ENCODE measurements at places on chromosomes 4 and X.

GRCh38 chr4:20362148-20362547 is 110.4 kb downstream of the SLIT2 start:
- DNase-seq: peak; percentile 59

DNA sequence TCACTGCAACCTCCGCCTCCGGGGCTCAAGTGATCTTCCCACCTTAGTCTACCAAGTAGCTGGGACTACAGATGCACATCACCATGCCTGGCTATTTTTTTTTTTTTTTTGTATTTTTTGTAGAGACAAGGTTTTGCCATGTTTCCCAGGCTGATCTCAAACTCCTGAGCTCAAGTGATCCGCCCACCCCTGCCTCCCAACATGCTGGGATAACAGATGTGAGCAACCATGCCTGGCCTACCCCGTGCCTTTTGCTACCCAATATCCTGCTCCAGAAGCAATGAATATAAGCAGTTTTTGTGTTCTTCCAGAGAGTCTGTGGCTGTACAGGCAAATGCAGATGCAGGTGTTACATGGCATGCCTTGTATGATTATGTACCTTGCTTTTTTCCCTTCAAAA is 50.5 kb downstream of the TBC1D14 start:
- DNase-seq: no peak

DNA sequence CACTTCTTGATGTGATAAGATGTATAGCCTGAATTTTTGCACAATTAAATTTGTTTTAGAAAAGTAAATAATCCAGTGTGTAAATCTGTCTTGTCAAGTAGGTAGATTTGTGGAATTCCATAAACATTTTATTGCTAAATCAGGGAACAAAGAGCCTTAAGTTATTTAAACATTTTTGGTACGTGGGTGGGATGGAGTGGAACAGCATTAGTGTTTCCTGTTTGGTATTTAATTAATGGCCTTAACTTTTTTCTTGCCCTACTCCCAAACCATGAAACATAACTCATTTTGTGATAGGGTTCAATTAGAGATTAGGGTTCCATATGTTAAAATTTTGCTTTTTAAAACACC is 5.1 kb downstream of the NUDT9 start:
- no peak for DNase-seq

DNA sequence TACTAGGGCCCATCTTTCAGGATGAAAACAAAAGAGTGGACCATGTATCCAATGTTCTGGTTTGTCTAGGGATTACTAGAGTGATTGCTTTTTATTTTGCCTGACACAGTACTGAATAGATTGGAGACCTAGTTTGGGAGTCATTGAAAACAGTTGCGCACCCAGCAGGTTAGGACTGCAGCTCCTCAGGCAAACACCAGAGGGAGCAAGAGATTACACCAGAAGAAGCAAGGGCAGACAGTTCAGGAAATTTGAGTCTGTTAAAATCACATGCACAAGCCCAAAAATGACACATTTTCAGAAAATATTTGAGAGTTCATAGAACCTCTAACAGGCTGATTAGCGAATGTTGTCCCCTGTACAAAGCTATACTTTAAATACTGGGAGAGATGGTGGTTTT is 55.6 kb downstream of the CYLC1 start:
- DNase-seq: peak; percentile 13

GRCh38 chr4:126766241-126766640 is 866.5 kb upstream of the INTU start:
- no peak for DNase-seq

DNA sequence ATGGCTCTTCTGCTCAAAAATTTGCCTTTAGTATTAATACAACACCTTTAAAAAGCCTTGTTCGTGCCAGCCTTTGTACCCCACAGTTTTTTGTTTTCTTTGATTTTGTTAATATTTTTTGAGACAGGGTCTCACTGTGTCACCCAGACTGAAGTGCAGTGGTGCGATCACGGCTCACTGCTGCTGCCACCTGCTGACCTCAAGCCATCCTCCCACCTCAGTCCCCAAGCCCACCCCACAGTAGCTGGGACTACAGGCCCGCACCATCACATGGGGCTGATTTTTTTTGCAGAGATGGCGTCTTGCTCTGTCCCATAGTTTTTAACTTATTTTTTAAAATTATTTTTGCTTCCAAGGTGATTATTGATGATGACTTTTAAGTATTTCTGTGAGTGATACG is 134.0 kb downstream of the HTR2C start:
- DNase-seq: no peak

DNA sequence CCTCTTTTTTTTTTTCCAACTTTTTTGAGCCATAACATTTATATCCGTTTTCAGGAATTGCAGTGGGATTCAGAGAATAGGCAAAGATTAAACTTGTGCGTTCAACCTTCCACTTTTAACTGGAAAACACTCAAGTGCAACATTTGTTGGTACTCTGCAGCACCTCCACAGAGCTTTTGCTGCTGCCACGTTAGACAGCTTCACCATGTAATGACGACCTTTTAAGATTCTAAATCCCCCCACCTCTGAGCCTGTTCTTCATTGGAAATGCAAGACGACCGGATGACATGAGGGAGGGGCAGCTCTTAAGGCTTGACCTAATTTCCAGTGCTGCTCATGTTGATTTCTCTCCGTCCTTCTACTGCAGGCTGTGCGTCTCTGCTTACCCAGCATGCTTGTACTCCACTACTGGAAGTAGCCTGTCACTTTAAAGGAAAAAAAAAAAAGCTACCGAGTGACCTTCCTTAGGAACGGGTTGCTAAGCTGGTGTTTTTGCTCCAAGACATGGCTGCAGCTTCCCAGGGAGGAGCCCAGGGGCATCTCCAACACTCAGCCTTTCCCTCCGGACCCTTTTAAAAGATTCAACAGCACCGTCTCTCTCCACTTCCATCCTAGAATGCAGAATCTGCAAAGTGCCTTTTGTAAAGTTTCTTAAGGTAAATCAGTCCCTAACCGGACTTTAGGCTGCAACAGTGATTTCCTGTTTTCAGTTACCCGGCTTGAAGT is at the start of gene CC2D2A:
CC2D2A (plus strand) TSS at position 481 of the 726 bp plus-strand sequence. CDS start 6,051 bp downstream, outside the sequence.
- peak; percentile 83 for DNase-seq

GRCh38 chr4:27005905-27006590 is 145.4 kb downstream of the STIM2 start:
- no peak for DNase-seq

DNA sequence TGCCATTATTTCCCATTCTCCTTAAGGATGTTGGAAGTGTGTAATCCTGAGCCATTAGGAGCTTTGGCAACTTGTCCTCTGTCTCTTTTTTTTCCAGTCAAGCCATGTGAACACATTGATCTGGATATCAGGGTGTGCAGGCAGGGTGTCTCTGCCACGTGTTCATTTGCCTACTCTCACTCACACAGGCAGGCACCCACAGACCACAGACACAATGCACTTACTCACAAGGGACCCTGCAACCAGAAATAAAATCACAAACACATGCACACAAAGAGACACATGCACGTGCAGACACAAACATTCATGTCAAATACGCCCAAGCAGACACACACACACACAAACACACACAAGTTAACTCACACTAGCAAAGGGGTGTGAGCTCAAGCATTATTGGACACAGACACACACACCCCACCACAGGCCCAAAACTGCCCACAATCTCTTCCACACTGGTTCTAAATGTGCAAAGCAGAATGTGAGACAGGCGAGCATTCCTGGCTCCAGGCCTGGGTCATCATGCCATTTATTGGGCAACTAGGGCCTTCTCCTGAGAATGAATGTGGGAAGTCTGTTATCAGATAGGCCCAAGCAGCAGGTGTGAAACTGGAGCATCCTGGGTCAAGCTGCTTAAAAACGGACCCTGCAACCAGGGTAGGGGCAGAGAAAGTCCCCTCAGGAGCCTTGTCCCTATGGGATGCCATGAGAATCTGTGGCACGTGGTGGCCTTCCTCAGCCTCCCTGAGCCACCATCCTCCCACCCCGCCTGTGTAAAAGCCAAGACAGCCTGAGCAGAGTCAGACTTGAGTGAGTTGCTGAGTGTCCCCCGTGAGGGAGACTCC is 63.4 kb downstream of the NBDY start:
- DNase-seq: no peak

- DNase-seq: no peak
Observed at GRCh38 chrX:23575281-23575680, 92.0 kb upstream of the PRDX4 start.

DNA sequence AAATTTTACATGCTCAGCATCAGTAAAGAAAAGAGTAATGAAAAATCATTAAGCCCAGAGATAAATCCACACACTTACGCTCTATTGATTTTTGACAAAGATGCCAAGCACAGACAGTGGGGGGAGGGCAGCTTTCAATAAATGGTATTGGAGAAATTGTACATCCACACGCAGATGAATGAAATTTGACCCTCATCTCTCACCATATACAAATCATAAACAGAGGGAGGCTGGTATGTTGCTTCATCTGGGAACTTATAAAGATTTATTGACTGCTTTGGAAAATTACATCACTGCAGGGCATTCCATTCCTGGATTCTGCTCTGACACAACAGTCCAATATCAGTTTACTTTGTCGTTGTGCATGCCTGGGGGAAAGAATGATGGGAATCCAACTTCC is 58.4 kb upstream of the XAGE1A start:
- no peak for DNase-seq

DNA sequence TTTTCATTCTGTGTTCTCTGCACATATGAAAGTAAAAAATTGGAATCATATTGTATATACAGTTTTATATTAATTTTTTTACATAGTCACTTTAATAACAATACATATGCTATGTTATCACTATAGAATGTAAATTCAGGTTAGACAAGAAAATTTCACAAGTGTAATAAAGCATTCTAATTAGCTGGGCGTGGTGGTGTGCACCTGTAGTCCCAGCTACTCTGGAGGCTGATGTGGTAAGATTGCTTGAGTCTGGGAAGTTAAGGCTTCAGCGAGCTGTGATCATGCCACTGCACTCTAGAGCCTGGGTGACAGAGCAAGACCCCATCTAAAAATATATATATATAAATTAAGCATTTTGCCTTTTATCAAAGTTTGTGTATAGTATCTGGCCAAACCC is 95.7 kb downstream of the ANXA3 start:
- DNase-seq: no peak

DNA sequence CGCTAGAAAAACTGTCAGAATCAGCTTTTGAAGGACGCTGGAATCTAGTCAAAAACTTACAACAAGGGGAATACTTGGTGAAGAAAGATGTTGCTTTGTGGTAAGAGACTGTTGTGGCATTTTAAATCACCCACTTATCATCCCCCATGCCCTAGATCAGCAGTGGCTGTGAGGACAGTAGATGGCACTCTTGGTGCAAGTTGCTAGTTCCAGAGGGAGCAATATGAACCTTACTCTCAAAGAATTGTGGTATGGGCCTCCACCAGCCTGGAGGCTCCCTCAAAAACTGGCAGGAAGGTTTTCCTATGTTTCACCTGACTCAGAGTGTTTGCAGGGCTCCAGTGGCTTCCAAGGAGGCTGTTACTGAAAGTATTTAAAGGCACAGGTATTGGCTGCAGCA is 37.7 kb upstream of the SLC16A2 start:
- DNase-seq: peak; percentile 69

- no peak for DNase-seq
Observed at GRCh38 chr4:157885811-157886210, 287.0 kb downstream of the GASK1B start.

- DNase-seq: no peak
Observed at GRCh38 chr4:60847614-60848013, 352.5 kb upstream of the ADGRL3 start.

GRCh38 chr4:146790515-146790914 is 151.8 kb downstream of the POU4F2 start:
- DNase-seq: no peak
